Stimulated activated CD4-positive, alpha-beta T cell treated with anti-CD3 and anti-CD28 coated beads, Interleukin-15, amount 100 ng/mL, for 48 hours (primary cell): ENCODE measurements at places on chromosomes 16 and 17.

- DNase-seq: no peak
Observed at GRCh38 chr16:52731219-52731875, 184.4 kb upstream of the TOX3 start.

DNA sequence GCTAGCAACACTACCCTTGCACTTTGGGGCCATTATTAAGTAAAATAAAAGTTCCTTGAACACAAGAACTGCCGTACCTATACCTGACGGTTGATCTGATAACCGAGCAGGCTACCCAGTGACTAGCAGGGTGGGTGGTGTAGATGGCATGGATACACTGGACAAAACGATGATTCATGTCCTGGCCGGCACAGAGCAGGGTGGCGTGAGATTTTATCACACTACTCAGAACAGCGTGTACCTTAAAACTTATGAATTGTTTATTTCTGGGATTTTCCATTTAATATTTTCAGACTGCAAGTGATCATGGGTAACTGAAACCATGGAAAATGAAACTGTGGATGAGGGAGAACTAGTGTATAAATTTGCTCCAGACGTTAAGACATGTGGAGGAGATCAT is 41.0 kb upstream of the MSI2 start:
- no peak for DNase-seq

- no peak for DNase-seq
Observed at GRCh38 chr16:80627108-80627507, 86.3 kb downstream of the DYNLRB2 start.

GRCh38 chr16:81158964-81159363 is 62.8 kb upstream of the GCSH start:
- no peak for DNase-seq

- DNase-seq: no peak
Observed at GRCh38 chr16:84294531-84295142, at the start of gene WFDC1. Gene WFDC1, plus strand, starts transcription at chr16:84294878. Its CDS starts 94 bp downstream, at chr16:84294972.

DNA sequence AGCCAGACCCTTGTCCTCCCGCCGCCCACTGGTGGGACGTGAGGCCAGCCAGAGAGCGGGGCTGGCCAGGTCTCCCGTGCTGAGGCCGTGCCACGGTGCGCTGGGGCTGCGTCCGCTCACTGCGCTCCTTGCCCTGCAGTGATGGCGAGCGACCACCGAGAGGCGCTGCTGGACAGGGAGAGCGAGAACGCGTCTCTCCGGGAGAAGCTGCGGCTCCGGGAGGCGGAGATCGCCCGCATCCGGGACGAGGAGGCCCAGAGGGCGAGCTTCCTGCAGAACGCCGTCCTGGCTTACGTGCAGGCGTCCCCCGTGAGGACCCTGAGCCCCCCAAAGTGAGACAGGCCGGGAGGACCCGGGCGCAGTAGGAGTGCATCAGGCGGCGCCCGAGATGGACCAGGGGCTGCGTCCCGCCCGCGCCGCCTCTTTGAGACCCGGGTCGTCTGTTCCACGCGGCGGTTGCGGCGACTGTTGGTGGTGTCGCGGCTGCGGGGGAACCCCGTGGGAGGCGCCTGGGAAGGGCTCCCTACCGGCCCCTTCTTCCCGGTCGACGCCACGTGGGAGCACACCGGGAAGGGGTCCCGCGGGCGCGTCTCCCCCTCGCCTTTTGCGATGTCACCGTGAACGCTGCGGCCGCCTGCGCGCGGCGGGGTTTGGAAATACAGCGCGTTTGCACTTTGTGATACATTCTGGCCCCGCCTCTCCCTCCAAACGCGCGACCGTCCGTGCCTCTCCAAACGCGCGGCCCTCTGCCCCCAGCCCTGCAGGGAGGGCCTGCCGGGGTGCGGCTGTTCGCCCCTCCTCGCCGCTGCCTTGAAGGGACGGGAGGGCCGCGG is 792 bp upstream of the RAC3 start:
- peak; percentile 83 for DNase-seq

- DNase-seq: no peak
Observed at GRCh38 chr17:63475491-63476412, 1.1 kb upstream of the ACE start.

GRCh38 chr16:74275031-74275636 is 21.5 kb upstream of the PSMD7 start:
- DNase-seq: no peak

- no peak for DNase-seq
Observed at GRCh38 chr16:72271699-72272240, 99.8 kb upstream of the PMFBP1 start.

- DNase-seq: peak; percentile 32
Observed at GRCh38 chr16:11379420-11379819, 34.2 kb downstream of the RMI2 start.

- no peak for DNase-seq
Observed at GRCh38 chr17:83125515-83126274, 46.3 kb downstream of the METRNL start.

- no peak for DNase-seq
Observed at GRCh38 chr17:83182620-83183101, 103.3 kb downstream of the METRNL start.

GRCh38 chr17:48246612-48247011 is 139.0 kb downstream of the SNX11 start:
- DNase-seq: no peak

DNA sequence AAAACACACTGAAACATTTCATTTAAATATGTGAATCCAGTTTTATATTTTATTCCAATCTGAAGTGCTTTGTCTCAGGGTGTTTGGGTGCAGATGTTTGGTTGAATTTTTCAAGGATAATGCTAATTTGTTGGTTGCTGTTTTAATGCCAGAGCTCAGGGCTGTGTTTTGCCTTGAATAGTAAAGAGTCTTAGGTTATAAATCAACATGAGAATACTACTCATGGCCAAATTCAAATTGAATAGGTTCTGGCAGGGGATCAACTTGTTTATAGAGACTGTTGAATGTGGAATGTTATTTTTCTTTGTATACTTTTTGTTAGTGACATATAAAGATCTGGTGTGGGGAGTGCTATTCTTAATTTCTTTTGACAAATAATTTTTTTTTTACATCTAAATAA is 18.8 kb downstream of the TOM1L1 start:
- DNase-seq: no peak

DNA sequence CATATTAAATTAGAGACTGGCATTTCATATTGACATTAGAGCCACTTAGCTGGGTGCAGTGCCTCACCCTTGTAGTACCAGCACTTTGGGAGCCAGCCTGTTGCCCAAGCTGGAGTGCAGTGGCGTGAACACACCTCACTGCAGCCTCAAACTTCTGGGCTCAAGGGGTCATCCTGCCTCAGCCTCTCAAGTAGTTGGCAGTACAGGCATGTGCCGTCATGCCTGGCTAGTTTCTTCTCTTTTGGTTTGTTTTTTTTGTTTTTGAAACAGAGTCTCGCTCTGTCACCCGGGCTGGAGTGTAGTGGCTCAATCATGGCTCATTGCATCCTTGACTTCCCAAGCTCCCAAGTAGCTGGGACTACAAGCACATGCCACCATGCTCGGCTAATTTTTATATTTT is 8.7 kb downstream of the PPM1E start:
- DNase-seq: no peak

GRCh38 chr17:8924595-8924994 is 40.9 kb downstream of the PIK3R5 start:
- no peak for DNase-seq

DNA sequence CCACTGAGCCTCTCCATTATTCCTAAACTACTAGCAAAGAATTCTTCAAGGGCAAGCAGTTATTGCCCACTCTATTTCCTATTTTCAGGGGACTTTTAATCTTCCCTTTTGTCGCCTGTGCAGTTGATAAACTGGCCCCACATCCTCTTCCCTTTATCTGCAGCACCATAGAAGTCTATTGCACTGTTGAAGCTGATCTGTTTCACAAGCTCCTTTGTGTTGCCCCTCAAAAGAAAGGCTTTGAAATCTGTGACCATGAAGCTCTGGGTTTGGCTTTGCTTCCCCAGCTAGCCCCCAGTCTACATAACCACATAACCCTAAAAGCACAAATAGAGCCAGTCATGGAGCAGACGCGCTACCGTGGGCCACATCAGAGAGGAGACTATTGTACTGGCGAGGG is 37.1 kb downstream of the CDRT15 start:
- no peak for DNase-seq

- no peak for DNase-seq
Observed at GRCh38 chr17:70314506-70314905, 145.2 kb downstream of the KCNJ2 start.

DNA sequence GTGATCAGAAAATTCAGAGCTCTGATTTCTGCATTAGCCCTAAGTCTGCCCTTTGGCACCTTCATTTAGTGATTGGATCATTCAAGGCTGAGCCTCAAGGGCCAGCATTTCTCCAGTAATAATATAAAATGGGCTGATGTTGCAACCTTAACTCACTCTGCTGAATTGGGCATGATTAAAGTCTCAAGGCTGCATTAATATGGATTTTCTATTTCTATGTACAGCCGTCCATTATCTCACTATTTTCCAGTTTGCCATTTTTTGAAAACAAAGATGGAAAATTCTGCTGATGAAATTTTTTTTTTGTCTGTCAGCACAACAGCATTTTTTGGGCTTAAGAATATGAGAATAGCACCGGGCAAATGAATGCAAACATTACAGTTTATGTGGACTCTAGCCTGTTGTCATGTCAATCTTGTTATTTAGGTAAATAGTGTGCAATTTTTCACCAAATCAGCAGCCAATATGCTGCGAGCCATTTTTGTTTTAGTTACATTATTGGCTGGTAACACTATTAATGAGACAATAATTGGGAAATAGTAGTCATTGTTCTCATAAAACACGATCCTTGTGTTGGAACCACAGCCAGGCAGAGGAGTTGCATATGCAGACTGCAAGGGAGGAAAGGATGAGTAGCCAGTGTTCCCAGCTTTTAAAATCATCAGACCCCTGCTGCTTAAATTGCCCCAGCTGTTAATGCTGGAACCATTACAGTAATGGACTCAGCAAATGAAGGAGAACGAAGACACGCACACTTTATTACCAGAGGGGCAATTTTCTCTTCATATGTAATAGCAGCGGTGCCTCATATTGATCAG is 10.5 kb downstream of the FTO start:
- DNase-seq: no peak

GRCh38 chr17:66165537-66166123 is 26.3 kb downstream of the CEP112 start:
- no peak for DNase-seq

GRCh38 chr16:4678596-4678995 is 14.8 kb upstream of the NUDT16L1 start:
- DNase-seq: no peak

DNA sequence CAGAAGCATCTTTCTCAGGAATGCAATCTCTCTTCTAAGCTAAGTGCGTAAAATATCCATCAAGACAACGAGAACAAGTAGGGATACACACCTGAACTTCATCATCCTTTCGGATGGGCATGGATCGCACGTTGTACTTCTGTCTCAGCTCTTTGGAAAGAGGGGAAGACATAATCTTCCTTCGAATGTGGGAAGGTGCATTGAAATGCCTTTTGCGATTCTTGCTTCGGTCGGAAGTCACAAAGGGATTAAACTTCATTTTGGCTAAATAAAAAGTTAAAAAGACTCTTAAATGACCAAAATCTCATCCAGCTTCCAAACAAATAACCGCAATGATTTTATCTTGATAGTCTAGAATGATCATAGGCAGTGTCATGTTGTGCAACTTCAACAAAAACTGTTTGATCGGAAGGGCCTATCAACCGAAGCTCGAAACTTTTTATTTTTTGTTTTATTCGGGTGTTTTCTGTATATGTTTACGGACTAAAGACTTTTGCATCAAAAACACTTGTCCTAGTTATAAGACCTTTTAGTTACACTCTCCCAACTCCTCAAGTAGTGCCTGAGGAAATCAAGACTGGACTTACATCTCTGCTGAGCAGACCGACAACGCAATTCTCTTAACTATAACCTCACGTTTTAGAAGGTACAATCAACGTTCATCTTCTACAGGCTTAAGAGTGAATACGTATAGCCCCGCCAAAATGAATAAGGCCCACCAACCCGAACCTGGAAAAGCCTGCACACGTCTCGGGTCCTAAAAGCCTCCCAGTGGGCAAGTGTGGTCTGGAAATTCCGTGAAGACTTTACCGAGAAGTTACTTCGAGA is 727 bp downstream of the RPL26 start:
- no peak for DNase-seq

DNA sequence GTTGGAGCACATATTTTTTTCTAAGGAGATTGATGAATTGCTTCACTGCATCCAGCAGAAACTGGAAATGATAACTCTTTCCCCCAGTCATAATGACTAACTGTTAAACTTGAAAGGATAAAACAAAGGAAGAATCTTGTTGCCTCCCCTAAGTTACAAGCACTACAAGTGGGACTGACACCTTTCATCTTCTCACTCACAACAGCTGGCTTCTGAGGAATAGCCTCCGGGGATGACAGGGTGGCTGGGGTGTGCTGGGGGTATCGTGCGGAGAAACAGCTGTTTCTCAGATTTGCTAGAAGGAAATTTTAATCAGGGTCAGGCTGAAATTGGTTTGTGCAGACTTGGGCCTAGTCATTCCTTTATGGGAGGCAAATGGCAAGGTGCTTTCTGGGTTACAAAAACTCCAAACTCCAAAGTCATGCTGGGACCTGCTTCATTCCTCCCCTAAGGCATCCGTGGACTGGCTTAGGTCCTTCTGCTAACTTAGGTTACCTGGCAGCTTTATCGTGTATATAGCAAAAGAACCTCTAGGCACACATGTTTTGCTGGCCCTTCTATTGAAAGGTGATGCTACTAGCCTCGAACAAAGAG is 557.2 kb downstream of the TOX3 start:
- DNase-seq: no peak

DNA sequence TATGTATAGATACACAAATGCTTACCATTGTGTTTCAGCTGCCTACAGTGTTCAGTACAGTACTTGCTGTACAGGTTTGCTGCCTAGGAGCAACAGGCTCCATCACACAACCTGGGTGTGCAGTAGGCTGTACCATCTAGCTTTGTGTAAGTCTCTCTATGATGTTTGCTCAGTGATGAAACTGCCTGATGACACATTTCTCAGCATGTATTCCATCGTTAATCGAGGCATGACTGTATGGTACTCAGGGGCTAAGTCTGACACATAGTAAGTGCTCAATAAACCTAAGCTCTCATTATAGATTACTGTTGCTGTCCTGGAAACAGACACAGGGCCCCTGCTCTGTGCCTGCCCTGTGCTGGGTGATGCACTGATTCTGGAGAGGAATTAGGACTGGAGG is 18.1 kb downstream of the KCNJ12 start:
- DNase-seq: no peak

- DNase-seq: no peak
Observed at GRCh38 chr17:63786971-63787711, 13.2 kb downstream of the DDX42 start.

- DNase-seq: no peak
Observed at GRCh38 chr16:27349276-27349675, 35.5 kb downstream of the IL4R start.

- DNase-seq: no peak
Observed at GRCh38 chr17:72976971-72977770, 115.3 kb downstream of the SLC39A11 start.

GRCh38 chr16:28935924-28936783 is 4.4 kb downstream of the CD19 start:
- peak; percentile 88 for DNase-seq

- DNase-seq: no peak
Observed at GRCh38 chr17:3852561-3852960, 6.5 kb upstream of the NCBP3 start.
